ENCODE measurements at places on chromosomes 6 and 20.

DNA sequence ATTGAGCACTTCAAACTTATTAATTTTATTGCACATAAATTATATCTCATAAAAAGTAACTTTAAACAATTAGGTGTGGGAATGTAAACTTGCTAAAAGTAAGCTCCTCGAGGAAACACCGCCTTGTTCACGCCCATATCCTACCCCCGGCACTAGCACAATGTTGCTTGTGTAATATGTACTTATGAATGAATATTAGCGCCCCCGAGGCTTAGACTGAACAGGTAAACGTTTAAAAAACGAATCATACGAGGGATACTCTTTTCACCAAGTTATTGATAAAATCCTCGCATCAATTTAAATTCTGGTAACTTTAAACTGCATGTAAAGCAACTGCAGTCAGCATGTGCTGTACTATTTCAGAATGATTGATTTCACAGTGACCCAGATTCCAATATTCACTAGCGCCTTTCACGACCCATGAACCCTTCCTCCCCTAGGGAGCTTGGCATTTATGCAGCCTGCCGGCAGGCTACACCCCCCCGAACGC, 637 bp downstream of the TFB1M start:
- no peak for DNase-seq

DNA sequence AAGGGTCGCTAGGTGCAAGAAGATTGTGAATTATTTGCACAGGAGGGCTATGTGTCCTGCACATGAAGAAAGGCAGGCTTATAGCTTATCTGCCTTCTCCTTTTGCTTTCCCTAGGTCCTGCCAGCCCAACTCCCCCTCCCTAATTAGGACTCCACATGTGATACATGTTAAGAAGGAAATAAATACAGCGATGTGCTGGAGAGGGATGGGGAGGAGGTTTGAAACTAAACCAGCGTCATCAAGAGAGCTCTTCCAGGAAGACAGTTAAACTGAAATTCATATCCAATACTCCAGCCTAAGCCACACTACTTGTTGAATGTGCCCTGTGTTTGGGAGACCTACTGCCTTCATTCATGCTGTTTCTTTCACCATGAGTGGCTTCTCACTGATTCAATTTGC, 34.9 kb upstream of the UTRN start:
- no peak for DNase-seq

GRCh38 chr6:70551566-70551965, 15.2 kb upstream of the SDHAF4 start:
- no peak for DNase-seq

- DNase-seq, result peak; percentile 14
Measured at GRCh38 chr6:70166088-70166958, 136.6 kb downstream of the COL9A1 start.

DNA sequence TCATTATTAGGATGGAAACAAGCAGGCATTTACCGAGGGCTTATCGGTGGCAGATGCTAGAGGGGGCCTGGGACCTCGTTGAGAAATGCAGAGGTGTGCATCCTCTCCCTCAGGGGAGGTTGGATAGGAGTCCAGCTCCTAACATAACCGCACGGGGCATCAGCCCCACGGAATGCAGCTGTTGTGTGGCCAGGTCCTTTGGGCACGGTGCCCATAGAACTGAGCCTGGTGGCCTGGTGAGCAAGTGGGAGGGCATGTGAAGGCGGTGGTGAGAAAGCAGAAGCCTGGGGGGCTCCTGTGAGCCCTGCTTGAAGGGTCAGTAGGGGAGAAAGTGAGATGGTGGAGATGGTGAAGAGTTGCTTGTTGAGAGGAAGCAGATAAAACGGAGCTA, 143.7 kb downstream of the CDH26 start:
- DNase-seq, result no peak

Data from stimulated activated CD8-positive, alpha-beta memory T cell treated with anti-CD3 and anti-CD28 coated beads, Interleukin-2, amount 100 ng/mL, for 48 hours (primary cell).